ENCODE measurements at places on chromosomes 7 and 10.

DNA sequence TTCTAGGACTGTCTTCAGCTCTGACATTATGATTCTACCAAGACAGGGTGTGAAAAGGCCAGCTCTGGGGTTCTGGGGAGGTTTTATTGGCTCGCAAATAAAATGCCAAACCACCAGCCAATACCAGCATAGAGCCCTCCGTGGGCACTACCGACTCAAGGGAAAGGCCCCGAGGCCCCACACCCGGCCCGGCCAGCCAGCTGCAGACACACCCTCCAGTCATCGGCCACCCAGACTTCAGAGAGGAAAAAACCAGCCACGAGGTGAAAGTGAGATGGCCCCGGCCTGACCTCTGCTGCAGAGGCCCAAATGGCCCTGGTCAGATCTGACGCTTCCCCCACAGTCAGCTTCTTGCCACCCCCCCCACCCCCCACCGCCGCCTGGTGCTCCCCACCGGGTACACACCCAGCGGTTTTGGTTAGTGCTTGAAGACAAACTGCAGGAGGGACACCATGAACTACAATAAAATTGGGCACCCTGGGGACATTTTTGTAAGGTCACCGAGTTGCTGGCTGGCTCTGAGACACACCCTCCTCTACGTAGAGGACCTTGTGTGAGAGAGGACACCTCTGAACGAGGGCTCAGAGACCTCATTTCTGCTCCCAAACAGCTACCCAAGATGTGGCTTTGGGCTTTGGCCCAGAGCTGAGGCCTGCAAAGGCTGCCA, 79.9 kb downstream of the PRKAG2 start:
- DNase-seq, result no peak

- peak; percentile 60 for DNase-seq
These were observed 17.8 kb upstream of the ZKSCAN1 start for GRCh38 chr7:99997545-99998137.

GRCh38 chr7:147153571-147153970, 1037.0 kb downstream of the CNTNAP2 start:
- DNase-seq, result no peak

DNA sequence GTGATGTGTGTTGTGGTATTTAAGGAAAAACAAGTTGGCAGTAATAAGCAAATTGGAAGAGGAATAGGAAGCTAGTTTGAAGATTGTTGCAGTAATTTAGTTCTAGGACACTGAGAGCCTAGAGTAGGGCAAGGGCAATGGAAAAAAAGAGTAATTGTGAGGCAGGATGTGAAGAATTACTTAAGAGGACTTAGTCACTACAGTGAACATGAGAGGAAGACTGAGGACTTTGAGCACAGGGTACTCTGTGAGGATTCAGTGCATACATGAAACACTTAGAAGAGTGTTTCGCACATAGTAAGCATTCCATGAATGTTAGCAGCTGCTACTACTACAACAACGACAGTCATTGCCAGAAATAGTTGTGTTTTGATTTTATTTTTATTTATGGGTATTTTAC, 30.9 kb upstream of the DKK1 start:
- DNase-seq, result no peak

GRCh38 chr10:113476191-113476590, 76.7 kb upstream of the HABP2 start:
- no peak for DNase-seq

DNA sequence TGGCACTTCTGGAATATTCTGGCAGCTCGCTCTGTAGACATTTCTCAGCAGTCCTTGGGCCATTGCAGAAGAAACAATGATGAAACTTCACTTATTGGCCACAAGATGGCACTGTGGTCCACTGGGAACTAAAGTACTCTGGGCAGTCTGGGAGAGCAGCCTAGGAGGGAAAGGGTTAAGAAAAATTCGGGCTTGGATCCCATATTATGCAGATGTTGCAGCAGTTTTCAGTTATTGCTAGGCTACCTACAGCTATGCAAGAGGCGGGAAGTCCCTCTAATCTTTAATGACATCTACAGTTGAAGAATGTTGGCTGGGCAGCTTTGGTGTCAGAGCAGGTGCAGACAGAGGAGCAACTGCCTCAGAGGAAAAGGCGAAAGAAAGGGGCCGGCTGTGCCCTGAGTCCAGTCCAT, 201.7 kb upstream of the PRSS58 start:
- peak; percentile 28 for DNase-seq

GRCh38 chr7:46288861-46289260, 367.8 kb upstream of the IGFBP3 start:
- DNase-seq, result no peak

- no peak for DNase-seq
These were observed 85.5 kb downstream of the JCAD start for GRCh38 chr10:29973921-29974320.

GRCh38 chr7:44880317-44881018, 4.9 kb downstream of the PURB start:
- DNase-seq, result no peak

DNA sequence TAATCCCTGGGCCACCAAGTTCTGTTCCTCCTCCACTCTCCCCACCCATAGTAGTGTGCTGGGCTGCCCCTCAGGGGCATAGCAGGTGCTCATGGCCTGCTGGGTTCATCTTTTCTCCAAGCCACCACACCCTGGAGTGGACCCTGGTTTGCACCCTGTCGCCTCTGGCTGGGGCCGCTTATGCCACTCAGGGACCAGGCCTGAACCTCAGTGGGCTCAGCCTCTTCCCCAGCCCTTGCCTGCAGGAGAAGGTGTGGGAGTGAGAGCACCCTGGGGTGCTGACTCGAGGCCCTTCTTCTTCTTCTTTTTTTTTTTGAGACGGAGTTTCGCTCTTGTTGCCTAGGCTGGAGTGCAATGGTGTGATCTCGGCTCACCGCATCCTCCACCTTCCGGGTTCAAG, 10.2 kb downstream of the CLIP2 start:
- no peak for DNase-seq

- no peak for DNase-seq
These were observed 235.3 kb upstream of the PRKCQ start for GRCh38 chr10:6815346-6815745.

- DNase-seq, result no peak
These were observed 162.6 kb upstream of the GDF10 start for GRCh38 chr10:47137311-47137851.

GRCh38 chr7:31899356-31899927, 170.8 kb downstream of the PDE1C start:
- DNase-seq, result no peak

- DNase-seq, result no peak
These were observed 81.3 kb downstream of the PIP4K2A start for GRCh38 chr10:22633106-22633505.

DNA sequence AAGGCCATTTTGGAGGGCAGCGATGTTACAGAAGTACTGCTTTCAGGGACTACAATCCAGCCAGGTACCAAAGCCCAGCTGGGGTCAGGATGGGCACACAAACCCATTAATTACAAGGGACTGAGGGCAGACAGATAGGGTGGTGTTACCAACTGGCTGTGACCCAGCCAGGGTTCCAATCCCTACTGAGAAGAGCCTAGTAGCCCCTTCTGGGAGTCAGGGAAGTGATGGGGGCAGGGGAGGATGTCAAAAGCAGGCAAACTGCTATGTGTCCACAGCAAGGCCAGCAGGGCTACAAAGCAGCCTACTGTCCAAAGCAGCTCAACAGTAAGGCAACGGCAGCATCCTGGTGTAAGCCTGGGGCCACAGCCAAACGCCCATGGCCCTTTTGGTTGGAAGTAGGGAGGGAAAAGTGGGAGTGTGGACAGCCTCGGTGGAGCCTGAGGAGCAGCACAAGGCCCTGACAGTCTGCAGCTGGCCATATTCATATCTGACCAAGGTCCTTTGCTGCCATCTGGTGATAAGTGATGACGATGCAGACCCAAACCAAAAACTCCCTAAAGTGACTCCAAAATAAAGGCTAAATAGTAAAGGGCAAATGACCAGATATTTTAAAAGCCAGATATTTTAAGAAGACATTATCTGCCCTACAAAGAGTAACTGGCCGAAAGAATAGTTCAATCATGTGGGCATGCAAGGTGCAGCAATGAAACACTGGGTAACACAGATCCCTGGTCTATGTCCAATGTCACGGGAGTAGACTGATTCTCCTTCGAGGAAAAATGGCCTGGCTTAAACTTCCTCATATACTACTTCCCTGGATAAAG, 56.9 kb downstream of the XPNPEP1 start:
- DNase-seq, result no peak

- peak; percentile 19 for DNase-seq
These were observed 24.5 kb downstream of the STEAP1 start for GRCh38 chr7:90178679-90179278.

GRCh38 chr10:71213127-71213621, 804 bp downstream of the UNC5B start:
- peak; percentile 31 for DNase-seq

DNA sequence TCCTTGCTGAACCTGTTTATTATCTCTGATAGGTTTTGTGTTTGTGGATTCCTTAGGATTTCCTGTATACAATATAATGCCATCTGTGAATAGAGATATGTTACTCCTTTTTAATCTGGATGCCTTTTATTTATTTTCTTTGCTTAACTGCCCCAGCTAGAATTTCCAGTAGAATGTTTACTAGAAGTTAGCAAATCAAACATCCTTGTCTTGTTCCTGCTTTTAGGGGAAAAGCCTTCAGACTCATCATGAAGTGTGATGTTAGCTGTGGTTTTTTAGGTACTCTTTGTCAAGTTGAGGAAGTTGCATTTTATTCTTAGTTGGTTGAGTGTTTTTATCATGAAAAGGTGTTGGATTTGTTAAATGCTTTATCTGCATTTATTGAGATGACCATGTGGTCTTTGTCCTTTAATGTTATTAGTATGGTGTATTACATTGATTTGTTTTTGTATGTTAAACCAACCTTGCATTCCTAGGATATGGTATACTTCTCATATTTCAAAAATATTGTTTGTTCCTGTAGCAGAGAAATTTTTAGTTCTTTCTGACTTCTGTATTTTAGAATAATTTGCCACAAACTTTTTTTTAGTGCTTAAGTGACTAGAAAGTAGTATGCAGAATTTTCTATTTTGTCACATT, 24.3 kb downstream of the PPP2R2D start:
- DNase-seq, result no peak

GRCh38 chr10:119221666-119222065, 14.3 kb downstream of the GRK5 start:
- DNase-seq, result no peak

DNA sequence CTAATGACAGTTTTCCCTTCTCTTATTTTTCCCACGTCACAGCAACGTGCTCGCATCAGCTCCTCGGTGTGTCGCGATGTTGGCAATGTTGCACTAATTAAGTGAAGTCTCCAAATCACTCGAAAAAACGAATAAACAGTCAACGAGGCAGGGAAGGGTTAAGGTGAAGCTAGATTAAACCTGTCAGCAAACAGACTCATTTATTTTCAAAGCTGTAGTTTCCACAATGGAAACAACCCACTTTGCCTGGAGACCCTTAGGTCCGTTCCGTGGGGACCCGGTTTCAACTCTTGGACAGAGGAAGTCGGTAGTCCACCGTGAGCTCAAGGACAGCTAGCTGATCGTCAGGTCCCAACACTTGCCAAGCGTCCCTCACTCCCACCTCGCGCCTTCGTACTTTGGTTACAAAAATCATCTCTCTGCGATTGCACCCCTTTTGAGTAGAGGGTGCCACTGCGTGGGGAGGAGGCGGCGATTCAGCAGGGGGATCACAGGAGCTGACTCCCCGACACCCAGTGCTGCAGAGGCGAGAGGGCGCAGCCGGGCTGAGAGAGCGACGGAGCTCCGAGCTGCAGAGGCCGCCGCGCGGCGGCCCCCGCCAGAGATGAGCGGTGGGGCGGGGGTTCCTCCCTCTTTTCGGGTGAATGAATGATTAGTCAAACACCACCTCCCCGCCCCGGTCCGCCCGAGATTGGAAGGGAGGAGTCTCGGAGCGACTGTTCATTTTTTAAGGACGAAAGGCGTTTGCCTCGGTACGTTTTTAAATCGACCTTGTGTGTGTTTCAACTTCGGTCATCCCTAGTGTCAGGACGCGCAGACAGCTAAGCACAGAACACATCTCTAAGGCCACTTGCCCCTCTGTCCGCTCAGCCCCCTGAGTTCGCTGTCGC, 1.3 kb upstream of the BMPER start:
- DNase-seq, result peak; percentile 48

- DNase-seq, result no peak
These were observed 17.9 kb downstream of the CAMK1D start for GRCh38 chr10:12367272-12367671.

GRCh38 chr7:43625453-43625852, 42.5 kb downstream of the STK17A start:
- no peak for DNase-seq

DNA sequence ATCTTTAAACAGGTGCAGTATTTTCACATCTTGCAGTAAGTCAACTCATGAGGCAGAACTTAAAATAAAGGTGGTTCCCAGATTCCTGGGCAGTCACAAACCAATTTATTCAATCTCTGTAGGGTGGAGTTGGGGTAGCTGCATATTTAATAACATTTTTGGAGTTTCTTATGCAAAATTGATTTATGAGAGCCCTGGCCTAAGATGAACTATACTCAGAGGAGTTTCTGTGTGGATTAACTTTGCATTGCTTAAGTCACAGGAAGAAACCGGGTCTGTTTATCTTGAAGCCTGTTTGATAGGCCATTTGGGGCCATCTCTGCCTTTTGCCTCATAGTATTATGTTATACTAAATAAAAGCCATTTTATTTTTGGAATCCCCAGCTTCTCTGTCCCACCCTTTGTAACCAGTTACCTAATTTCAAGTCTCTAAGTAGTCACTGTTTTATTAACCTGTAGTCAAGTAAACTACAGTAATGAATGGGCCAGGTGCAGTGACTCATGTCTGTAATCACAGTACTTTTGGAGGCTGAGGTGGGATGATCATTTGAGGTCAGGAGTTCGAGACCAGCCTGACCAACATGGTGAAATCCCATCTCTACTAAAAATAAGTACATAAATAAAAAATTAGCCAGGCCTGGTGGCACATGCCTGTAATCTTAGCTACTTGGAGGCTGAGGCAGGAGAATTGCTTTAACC, 104.4 kb upstream of the FAM3C start:
- no peak for DNase-seq

GRCh38 chr7:46390042-46390441, 469.0 kb upstream of the IGFBP3 start:
- DNase-seq, result no peak

DNA sequence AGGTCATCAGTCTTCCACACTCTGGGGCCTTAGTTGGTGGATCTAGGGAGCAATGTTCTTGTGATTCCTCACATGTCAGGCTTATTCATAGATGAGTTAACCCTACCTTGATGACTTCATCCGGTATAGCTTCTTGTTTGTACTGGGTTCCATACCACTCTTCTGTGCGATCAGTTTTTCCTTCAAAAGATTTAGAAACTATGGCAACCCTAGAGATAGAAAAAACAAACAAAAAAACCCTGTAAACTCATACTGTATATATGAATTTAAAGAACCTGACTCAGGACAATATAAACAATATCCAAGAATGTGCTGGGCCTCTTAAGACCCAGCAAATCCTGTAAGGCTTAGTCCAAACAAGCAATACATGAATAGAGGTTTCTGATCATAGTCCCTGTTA, 83.5 kb downstream of the IDE start:
- no peak for DNase-seq

DNA sequence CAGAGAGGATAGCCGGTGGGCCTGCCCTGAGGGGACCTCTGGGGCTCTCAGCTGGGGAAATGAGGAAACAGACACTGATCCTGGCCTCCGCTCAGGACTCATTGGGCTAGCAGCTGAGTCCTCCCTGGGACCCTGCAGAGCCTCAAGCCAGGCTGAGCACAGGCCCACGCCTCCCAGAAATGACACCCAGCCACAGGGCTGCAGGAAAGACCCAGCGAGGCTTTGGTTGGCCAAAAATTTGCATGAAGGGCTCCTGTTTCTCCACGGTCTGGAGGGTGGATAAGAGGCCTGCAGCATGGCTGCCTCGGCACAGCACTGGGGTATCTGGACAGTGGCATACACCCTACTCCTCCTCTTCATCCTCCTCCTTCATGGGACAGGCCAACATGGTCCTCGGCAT, 60.4 kb downstream of the ZNF33B start:
- no peak for DNase-seq

Data from activated CD4-positive, alpha-beta T cell treated with anti-CD3 and anti-CD28 coated beads, Interleukin-2, amount 50 U/mL, for 48 hours (primary cell).